ENCODE measurements at places on chromosomes 4 and X.

DNA sequence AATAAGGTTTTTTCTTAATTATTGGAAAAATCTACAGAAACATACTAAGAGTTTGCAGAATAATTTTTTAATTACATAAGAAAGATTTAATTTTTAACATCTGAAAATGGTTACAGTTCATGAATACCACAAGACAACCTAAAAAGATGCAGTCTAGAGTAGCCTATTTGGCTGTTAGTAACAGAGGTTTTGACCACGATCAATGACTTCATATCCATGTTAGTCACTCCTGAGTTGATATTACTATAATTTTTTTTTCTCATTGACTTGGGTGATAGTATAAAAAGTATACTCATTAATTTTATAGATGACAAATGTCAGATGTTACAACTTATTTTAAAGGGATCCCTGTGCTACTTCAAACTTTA is 272.5 kb downstream of the DCTD start:
- no peak for DNase-seq

DNA sequence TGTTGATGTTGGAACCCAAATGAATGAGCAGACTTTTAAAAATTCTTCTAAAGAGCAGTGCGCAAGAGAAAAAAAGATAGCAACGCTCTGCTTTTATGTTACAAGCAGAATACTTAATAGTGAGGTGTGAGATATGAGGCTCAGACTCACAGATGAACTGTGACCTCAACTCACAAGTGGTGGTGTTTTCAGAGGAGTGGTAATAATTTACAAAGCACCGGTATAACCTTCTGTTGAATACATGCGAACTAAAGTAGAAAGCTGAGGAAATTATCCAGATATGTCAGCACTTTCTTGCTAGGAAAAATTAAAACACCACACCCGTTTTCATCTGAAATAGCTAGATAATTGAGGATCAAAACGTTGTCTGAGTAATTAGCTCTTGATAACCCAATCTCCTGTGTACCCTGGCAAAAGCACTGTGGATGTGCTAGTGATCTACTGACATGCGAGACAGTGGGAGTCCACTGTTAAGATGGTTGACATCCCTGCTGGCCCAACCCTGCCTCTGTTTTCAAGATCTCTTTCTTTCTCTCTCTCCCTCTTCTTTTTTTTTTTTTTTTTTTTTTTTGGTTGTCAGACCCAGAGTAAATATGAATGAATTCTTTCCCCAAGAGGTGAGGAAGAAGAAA is 6.9 kb upstream of the TLL1 start:
- no peak for DNase-seq

DNA sequence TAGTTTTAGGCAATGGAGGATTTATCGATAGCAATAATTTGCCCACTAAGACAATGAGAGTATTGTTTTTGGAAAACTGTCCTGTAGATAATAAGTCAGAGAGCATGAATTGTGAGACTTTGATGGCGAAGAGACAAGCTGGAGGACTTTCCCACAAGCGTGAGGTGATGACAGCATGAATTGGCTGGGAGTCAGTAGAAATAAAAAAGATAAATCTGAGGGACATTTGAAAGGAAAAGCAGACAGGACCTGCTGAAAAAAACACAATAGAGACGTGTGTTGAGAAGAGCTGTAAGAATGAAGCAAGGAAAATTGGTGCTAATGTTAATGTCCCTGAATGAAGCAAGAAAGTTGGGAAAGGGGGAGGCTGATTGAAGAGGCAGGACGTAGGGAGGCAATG is 233.5 kb downstream of the DCTD start:
- no peak for DNase-seq

GRCh38 chr4:102430461-102430910 is 70.7 kb upstream of the NFKB1 start:
- DNase-seq = peak; percentile 58

- DNase-seq = no peak
Measured at GRCh38 chrX:22237479-22237878, 35.2 kb upstream of the CBLL2 start.

DNA sequence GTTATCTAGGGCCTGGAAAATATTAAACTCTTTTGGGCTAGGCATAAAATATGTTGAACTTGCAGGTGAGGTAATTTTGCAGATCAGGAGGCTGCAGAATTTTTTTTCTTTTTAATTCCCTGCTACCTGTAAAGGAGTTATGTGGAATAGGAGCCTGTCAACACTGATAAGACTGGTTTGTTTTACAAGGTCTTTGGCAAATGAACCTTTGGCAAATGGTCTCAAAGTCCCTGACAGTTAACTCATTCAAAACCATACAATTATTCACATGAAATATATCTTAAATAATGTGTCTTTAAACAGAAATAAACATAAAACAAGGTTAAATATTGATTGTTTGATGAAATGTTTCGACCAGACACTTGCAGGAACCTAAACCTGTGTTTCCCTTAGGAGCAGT is 340.2 kb downstream of the GASK1B start:
- DNase-seq = no peak

DNA sequence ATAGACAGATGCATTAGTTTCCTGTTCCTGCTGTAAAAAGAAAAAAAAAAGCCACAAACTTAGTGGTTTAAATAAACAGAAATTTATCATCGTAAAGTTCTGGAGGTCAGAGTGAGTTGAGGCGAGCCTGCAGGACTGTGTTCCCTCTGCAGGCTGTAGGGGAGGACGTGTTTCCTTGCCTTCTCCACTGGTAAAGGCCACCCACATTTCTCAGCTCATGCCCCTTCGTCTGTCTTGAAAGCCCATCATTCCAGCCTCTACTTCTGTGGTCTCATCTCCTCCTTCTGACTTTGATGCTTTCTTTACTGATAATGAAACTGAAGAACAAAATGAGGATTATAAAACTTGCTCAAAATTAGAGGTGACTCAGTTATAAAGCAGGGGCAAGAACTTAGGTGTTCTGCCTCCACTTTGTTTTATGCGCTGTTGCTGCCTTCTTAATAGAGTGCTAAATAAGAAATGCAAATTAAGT is 143.0 kb downstream of the STIM2 start:
- DNase-seq = no peak

DNA sequence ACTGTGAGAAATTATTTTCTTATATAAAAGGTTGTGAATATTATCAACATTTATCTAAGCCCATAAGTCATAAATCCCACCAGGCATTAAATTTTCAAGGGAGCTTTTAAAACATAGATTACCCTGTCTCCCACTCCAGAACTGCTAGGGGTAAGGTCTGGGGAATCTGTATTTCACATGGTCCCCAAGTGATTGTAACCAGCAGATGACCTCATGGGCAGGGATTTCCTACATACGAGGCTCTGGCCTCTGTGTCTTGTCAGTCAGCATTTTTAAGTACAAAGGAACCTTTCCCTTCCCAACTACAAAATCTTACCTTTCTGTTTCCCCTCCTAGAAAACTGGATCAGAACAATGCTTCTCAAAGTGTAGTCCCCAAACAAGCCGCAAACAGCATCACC is 188.6 kb downstream of the TSPAN5 start:
- no peak for DNase-seq

- no peak for DNase-seq
Measured at GRCh38 chr4:10611673-10612072, 72.9 kb downstream of the CLNK start.

- DNase-seq = no peak
Measured at GRCh38 chr4:5678977-5679376, 29.4 kb downstream of the EVC2 start.

DNA sequence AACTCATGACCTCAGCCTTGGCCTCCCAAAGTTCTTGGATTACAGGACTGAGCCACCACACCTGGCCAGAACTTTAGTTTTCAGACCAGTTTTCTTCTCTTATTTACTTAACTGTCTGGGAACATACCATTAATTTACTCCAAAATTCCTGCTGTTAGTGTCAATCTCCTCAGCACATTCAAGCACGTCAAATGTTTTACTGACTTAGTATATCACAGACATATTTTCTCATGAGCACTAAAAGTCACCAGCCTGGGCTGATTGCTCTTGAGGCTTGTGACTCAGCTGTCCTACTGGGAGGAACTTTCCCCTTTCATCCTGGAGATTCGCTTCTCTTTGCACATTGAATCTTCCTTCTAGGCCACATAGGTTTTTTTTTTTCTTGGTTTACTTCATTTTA is 109.6 kb downstream of the PCDH18 start:
- DNase-seq = no peak

GRCh38 chrX:23832721-23833120 is 49.7 kb downstream of the SAT1 start:
- DNase-seq = no peak

GRCh38 chrX:16516232-16516876 is 133.6 kb upstream of the S100G start:
- DNase-seq = no peak

- DNase-seq = no peak
Measured at GRCh38 chrX:111543212-111543741, 31.8 kb downstream of the SERTM2 start.

DNA sequence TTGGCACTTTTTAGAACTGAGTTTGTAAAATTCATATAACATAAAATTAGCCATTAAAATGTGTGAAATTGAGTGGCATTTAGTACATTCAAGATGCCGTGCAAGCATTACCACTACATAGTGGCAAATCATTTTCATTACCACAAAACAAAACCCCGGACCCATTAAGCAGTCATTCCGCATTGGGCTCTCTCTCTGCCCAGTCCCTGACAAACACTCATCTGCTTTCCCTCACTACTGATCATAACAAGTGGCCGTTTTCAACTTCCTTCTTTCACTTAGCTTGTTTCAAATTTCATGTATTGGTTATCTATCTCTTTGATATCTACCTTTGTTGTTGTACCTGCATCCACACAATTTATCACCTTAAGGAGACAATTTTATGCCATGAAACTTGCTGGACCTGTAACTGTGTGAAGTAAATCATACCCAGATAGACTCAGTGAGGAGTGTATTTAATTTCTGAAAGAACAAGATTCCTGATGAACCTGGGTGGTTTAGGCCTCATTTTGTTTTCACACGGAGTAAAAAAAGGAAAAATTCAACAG is 202.1 kb downstream of the OR13H1 start:
- DNase-seq = no peak

DNA sequence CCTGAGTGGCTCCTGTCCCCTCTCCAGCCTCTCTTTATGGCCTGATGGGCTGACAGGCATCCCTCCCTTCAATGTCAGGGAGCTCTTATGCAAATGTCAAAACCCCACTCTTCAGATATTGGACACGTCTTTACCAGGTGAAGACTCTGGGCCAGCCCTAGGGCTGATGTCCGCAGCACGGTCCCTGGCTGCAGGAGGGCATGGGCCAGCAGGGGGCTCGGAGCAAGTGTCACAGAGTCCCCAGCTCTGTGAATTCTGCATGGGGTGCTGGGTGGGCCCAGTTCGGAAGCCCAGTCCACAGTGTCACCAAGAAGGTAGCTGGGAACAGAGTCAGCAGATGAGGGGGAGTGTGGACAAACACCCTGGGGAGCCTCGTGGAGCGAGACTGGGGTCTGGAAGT is 39.6 kb upstream of the PSAPL1 start:
- DNase-seq = no peak

DNA sequence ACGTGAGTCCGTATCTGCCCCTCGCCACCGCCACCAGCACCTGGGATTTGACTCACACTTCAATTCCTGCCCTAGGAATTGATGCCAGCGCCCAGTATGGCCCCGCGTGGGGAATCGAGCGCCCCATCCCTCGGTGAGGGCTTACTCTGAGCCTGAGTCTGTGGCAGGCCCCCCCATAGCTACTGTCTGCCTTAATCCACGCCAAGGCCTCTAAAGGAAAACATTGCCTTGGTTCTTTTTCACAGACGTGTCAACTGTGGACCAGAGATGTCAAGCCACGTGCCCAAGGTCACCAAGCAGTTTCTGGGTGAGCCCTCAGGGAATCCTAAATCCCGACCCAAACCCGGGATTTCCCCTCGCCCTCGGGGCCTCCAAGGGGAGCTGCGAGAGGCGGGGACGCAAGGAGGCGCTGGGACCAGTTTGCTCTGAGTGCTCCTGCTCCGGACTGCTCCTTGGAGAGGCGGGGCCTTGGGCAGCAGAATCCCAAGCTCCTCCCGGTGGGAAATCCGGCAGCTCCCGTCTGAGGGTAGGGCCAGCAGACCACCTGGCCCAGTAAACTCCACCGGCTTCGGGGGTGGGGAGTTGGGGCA is 12.9 kb downstream of the MSX1 start:
- DNase-seq = no peak

DNA sequence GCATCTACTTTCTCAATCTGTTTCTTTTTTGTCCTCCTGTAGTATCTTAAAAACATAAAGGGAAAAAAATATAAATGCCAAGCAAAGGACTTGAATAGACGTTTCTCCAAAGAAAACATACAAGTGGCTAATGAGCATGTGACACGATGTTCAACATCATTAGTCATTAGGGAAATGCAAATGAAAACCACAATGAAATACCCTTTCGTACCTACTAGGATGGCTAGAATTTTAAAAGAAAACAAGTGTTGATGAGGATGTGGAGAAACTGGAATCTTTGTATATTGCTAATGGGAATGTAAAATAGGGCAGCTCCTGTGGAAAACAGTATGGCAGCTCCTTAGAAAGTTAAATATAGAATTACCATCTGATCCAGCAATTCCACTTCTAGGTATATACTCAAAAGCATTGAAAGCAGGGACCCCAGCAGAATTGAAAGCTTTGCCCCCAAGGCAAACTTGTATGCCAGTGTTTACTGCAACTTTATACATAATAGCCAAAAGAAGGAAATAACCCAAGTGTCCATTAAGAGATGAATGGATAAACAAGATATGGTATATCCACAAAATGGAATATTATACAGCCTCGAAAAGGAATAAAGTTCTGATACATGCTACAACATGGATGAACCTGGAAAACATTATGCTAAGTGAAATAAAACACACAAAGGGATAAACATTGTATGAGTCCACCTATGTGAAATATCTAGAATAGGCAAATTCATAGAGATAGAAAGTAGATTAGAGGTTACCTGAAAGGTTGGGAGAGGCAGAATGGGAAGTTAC is 138.3 kb downstream of the SH3KBP1 start:
- DNase-seq = no peak
